Aorta (tissue), 5 donors: ENCODE measurements at places on chromosomes 6 and 20. TPM values are rescaled to one million over a fixed set of nuclear protein-coding genes. Genes with fewer than 3 reads are reported as not detected.

DNA sequence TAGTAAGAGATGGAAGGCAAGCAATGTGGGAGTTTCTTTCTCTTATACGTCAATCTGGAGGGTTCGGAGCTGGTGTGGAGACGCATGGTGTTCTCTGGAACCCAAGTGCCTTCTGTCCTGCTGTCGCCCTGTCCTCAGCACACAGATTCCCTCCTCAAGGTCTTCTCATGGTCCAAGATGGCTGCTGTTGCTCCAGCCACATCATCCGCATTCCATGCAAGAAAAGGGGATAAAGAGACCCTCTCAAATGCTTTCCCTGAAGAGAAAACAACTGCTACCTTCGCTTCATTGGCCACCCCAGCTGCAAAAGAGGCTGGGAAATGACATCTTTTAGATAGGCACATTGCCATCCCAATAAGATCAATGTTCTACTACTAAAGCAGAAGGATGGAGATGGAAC is 151.2 kb downstream of the ANKRD60 start:
- H3K27ac ChIP-seq = no peak overlapping the region

- no peak overlapping the region for H3K4me3 ChIP-seq
Observed at GRCh38 chr6:72631480-72631879, 9.6 kb downstream of the KCNQ5 start.

RBL1 gene
- 8.9 TPM for total RNA-seq

DNA sequence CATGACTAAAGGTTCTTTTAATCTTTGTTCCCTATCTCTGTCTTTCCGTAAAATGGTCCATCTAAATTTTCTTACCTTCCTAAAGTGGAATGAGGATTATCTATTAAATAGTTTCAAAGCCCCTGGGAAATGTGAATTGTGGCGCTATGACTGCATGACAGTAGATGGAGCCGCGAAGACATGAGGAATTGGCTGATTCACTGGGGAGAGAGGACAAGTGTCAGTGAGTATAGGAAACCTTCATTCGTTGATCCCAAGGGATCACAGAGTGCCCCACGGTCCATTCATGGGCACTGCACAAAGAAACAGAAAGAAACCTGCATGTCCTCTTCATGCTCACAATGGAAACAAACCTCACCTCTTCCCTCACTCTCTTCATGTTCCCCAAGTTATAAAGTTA is 479.3 kb upstream of the BTBD3 start:
- no peak for DNase-seq
- H3K36me3 ChIP-seq = no peaks in the 10 kb centered on the region
- no peak overlapping the region for H3K27ac ChIP-seq
- no peak overlapping the region for H3K4me3 ChIP-seq

- H3K27ac ChIP-seq = no peak overlapping the region
- no peak overlapping the region for H3K4me3 ChIP-seq
- no peaks in the 10 kb centered on the region for H3K27me3 ChIP-seq
Observed at GRCh38 chr20:4534315-4534714, 187.4 kb upstream of the PRND start.

GRCh38 chr20:11207749-11208502 is 534.1 kb upstream of the JAG1 start:
- H3K27me3 ChIP-seq = no peaks in the 10 kb centered on the region
- no peaks in the 10 kb centered on the region for H3K4me1 ChIP-seq
- H3K4me3 ChIP-seq = no peak overlapping the region
- peak; percentile 76 for DNase-seq
- H3K27ac ChIP-seq = peak overlapping the region; percentile 71

DNA sequence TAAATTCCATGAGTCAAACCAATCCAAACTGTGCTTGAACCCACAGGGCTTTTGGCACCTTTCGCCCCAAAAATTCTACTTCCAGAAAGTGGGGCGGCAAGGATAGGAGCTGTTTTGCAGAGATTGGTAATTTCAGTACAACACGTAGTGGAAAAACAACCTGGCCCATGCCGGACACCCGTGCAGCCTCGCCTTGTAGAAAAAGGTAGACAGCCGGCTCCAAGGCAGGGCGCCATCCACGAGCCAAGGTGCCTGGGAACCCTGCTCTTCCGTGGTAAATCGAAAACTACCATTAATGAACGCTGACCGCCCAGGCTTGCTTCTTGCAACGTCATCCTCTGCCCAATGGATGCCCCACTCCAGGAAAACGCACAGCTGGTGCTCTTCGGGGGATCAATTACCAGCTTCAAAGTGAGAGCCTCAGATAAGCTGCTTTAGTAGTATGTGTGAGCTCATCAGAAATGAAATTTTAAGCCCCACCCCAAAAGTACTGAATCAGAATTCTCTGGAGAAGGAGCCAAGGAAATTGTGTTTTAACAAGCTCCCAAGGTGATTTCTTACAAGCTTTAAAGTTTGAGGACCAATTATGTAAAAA is 1.8 kb downstream of the OOEP start:
- no peaks in the 10 kb centered on the region for H3K27me3 ChIP-seq
- no peaks in the 10 kb centered on the region for H3K36me3 ChIP-seq
- H3K4me1 ChIP-seq = no peaks in the 10 kb centered on the region
- H3K4me3 ChIP-seq = no peak overlapping the region

GRCh38 chr20:15318682-15319081 is 981.3 kb upstream of the FLRT3 start:
- no peaks in the 10 kb centered on the region for H3K4me1 ChIP-seq
- DNase-seq = no peak
- H3K27me3 ChIP-seq = no peaks in the 10 kb centered on the region

MATN4 gene
- 0.42 TPM for total RNA-seq

SMOC2 gene
- 203 TPM for total RNA-seq

TAGAP gene
- total RNA-seq = 5.1 TPM

TENT5A gene
- total RNA-seq = 25.5 TPM

TMC2 gene
- total RNA-seq = not detected

DNA sequence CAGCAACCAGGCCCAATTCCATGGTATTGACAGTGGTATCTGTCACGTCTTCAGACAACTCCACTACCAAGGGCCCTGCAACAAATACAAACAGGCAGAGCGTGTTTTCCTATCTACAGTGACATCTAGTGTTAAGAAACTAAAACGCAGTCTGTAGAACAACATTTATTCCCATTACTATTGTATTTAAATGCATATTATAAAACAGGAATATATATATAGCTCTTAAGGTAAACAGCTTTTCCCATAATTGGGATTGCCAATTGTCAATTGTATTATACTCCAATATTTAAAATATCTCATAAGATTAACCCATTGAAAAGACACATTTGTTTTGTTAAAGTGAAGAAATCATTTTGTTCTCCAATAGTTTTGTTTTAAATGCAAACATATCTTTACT is 97.2 kb downstream of the KIF16B start:
- H3K4me1 ChIP-seq = no peaks in the 10 kb centered on the region
- DNase-seq = no peak
- H3K36me3 ChIP-seq = peaks cover 2% of the 10 kb centered on the region
- no peak overlapping the region for H3K4me3 ChIP-seq

SNPH gene
- total RNA-seq = 6.2 TPM

- H3K4me1 ChIP-seq = no peaks in the 10 kb centered on the region
- H3K4me3 ChIP-seq = no peak overlapping the region
- no peaks in the 10 kb centered on the region for H3K27me3 ChIP-seq
- no peaks in the 10 kb centered on the region for H3K36me3 ChIP-seq
Observed at GRCh38 chr6:29647927-29648642, 8.8 kb upstream of the MOG start.

GRCh38 chr6:42821846-42822245 is 40.0 kb downstream of the BICRAL start:
- no peak overlapping the region for H3K27ac ChIP-seq
- H3K36me3 ChIP-seq = no peaks in the 10 kb centered on the region
- no peak overlapping the region for H3K4me3 ChIP-seq
- no peak for DNase-seq
- peaks cover 4% of the 10 kb centered on the region for H3K4me1 ChIP-seq

GRCh38 chr6:21180155-21180554 is 413.4 kb upstream of the SOX4 start:
- no peak overlapping the region for H3K4me3 ChIP-seq
- no peaks in the 10 kb centered on the region for H3K36me3 ChIP-seq
- H3K4me1 ChIP-seq = no peaks in the 10 kb centered on the region
- no peak overlapping the region for H3K27ac ChIP-seq
- H3K27me3 ChIP-seq = no peaks in the 10 kb centered on the region

BFSP1 gene
- total RNA-seq = 1.5 TPM

- no peak for DNase-seq
- H3K36me3 ChIP-seq = no peaks in the 10 kb centered on the region
- no peaks in the 10 kb centered on the region for H3K27me3 ChIP-seq
- no peak overlapping the region for H3K27ac ChIP-seq
- H3K4me1 ChIP-seq = no peaks in the 10 kb centered on the region
Observed at GRCh38 chr6:5537967-5538366, 276.7 kb downstream of the FARS2 start.

GRCh38 chr20:34515484-34516246 is 557 bp upstream of the DYNLRB1 start:
- DNase-seq = no peak
- H3K4me3 ChIP-seq = peak overlapping the region; percentile 57
- H3K4me1 ChIP-seq = no peaks in the 10 kb centered on the region
- H3K27me3 ChIP-seq = no peaks in the 10 kb centered on the region
- peak overlapping the region; percentile 25 for H3K27ac ChIP-seq

GRCh38 chr6:141048451-141048850 is 1084.3 kb upstream of the GJE1 start:
- no peak overlapping the region for H3K27ac ChIP-seq
- no peaks in the 10 kb centered on the region for H3K36me3 ChIP-seq
- DNase-seq = no peak

BANF2 gene
- total RNA-seq = not detected
